ENCODE measurements at places on chromosomes 1 and 21. TPM values are rescaled to one million over a fixed set of nuclear protein-coding genes. Genes with fewer than 3 reads are reported as not detected.

CD1B gene
- not detected for total RNA-seq

TFAP2E gene
- total RNA-seq, result not detected

OR2M3 gene
- total RNA-seq, result not detected

TNFAIP8L2 gene
- total RNA-seq, result not detected

S100A9 gene
- 0.18 TPM for total RNA-seq

EPHA8 gene
- total RNA-seq, result not detected

LCE1D gene
- total RNA-seq, result not detected

FCN3 gene
- total RNA-seq, result 0.72 TPM

SPRR2E gene
- total RNA-seq, result not detected

CFAP45 gene
- total RNA-seq, result 1.5 TPM

Measured in endothelial cell of coronary artery (primary cell).